Activated CD4-positive, alpha-beta T cell treated with anti-CD3 and anti-CD28 coated beads, Interleukin-2, amount 10 ng/mL, durations not matched to agents 24 days and 14 days (primary cell): ENCODE measurements at places on chromosomes 7 and 10. TPM values are rescaled to one million over a fixed set of nuclear protein-coding genes. Genes with fewer than 3 reads are reported as not detected.
A peak's percentile ranks its signal among the peaks of the same experiment; 100 is the strongest.

- H3K36me3 ChIP-seq: no peaks in the 10 kb centered on the region
- no peak overlapping the region for H3K4me3 ChIP-seq
- DNase-seq: no peak
- no peaks in the 10 kb centered on the region for H3K4me1 ChIP-seq
- no peak overlapping the region for H3K27ac ChIP-seq
Measured at GRCh38 chr7:134552105-134552504, 3.2 kb downstream of the AKR1B15 start.

GRCh38 chr10:107727767-107728317, 563.3 kb upstream of the SORCS1 start:
- no peaks in the 10 kb centered on the region for H3K36me3 ChIP-seq
- H3K4me3 ChIP-seq: no peak overlapping the region
- H3K27ac ChIP-seq: no peak overlapping the region
- no peak for DNase-seq
- no peaks in the 10 kb centered on the region for H3K4me1 ChIP-seq

- no peak overlapping the region for H3K4me3 ChIP-seq
- no peaks in the 10 kb centered on the region for H3K4me1 ChIP-seq
- no peak overlapping the region for H3K27ac ChIP-seq
Measured at GRCh38 chr10:29204070-29204800, 84.6 kb upstream of the LYZL1 start.

- H3K27me3 ChIP-seq: peaks cover 38% of the 10 kb centered on the region
- no peak overlapping the region for H3K27ac ChIP-seq
- H3K4me1 ChIP-seq: peaks cover 17% of the 10 kb centered on the region
- DNase-seq: no peak
Measured at GRCh38 chr10:101570428-101571270, 17.4 kb downstream of the POLL start.

DNA sequence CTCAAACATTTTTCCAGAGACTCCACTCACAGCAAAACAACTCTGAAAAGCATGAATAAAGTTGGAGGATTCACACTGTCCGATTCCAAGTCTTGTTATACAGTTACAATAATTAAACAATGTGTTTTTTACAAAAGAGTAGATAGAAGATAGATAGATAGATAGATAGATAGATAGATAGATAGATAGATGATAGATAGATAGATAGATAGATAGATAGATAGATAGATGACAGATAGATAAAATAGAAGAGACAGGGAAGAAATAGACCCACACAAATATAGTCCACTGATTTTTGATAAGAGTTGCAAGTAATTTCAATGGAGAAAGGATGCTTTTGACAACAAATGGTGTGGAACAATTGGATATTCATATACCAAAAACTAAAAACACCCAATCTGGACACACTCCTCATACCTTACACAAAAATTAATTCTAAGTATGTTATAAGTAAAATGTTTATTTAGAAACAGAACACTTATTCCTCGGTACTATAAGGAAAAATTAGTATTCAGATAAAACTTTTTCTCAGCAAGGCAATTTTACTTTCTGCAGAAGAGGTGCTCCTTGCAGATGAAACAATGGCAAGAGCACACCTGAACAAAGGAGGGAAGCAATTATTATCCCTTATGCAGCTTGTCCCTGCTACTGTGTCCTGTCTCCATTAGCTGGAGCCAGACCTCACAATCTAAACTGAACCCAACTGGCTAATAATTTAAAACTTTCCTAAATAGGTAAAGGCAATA, 5.7 kb upstream of the TAS2R39 start:
- H3K4me3 ChIP-seq: no peak overlapping the region
- no peaks in the 10 kb centered on the region for H3K4me1 ChIP-seq

DNA sequence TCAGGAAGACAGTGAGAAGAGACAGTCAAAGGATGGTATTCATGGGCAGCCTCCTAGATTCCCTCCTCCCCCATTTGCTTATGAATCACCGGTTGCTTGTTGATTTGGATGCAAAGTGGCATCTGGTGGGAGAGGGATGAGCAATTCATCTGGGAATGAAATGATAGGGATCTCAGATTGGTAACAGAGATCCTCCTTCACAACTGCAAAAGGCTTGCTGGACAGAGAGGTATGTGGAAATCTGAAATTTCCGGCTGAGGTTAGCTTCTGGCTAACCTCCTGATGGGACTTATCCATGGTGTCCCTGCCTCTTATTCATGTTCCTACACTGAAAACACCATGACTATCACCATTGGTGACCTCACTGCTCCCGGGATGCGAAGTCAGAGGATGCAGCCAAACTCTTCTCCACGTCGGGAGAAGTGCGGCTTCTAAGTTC, 48.4 kb upstream of the PODXL start:
- H3K36me3 ChIP-seq: no peaks in the 10 kb centered on the region
- peaks cover 20% of the 10 kb centered on the region for H3K27me3 ChIP-seq
- no peak overlapping the region for H3K27ac ChIP-seq
- peaks cover 3% of the 10 kb centered on the region for H3K4me1 ChIP-seq
- H3K4me3 ChIP-seq: no peak overlapping the region

DNA sequence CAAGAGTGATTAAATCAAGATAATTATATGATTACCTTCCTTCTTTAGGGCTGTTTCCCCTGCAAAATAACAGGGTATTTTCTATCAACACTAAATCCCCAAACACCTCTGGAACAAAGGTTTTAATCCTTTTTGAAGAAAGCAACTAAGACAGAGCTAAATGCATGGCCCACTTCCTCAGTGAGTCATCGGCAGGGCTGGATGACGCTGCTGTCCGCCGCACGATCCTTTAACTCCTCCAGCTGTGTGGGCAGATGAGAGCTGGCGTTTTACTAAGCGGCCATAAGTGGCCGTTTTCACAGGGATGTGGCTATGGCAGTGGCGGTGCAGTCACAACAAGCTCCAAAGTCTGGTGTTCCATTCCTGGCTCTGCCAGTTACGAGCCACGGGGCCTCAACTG, 76.0 kb upstream of the C1QL3 start:
- H3K27ac ChIP-seq: no peak overlapping the region
- no peak overlapping the region for H3K4me3 ChIP-seq
- peaks cover 6% of the 10 kb centered on the region for H3K36me3 ChIP-seq
- no peaks in the 10 kb centered on the region for H3K27me3 ChIP-seq
- DNase-seq: no peak

CCL24 gene
- total RNA-seq: not detected in 2 replicates

- DNase-seq: no peak
- H3K27me3 ChIP-seq: peaks cover 7% of the 10 kb centered on the region
- no peak overlapping the region for H3K27ac ChIP-seq
- no peaks in the 10 kb centered on the region for H3K36me3 ChIP-seq
- no peaks in the 10 kb centered on the region for H3K4me1 ChIP-seq
- H3K4me3 ChIP-seq: no peak overlapping the region
Measured at GRCh38 chr7:116329686-116330503, 119.6 kb downstream of the TES start.

DNA sequence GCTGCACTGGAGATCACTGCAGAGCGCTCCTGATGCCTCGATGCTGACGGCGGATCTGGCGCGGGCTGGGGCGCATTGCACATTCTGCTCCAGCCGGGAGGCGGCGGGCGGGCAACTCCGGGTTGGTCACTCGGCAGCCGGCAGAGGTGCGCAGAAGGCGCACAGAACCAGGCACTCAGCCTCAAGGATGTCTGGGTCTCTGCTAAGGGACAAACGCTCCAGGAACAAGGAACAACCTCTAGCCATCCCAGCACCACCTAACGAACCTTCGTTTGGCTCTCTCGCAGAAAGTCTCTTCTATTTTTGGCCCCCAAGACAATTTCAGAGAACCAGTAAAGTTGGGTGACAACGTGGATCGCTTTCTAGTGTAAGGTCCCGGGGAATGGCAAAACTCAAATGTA, 254.6 kb downstream of the OTUD1 start:
- no peak for DNase-seq
- no peaks in the 10 kb centered on the region for H3K36me3 ChIP-seq
- no peak overlapping the region for H3K4me3 ChIP-seq
- H3K27ac ChIP-seq: no peak overlapping the region

CRYGN gene
- total RNA-seq: not detected in 2 replicates

DNA sequence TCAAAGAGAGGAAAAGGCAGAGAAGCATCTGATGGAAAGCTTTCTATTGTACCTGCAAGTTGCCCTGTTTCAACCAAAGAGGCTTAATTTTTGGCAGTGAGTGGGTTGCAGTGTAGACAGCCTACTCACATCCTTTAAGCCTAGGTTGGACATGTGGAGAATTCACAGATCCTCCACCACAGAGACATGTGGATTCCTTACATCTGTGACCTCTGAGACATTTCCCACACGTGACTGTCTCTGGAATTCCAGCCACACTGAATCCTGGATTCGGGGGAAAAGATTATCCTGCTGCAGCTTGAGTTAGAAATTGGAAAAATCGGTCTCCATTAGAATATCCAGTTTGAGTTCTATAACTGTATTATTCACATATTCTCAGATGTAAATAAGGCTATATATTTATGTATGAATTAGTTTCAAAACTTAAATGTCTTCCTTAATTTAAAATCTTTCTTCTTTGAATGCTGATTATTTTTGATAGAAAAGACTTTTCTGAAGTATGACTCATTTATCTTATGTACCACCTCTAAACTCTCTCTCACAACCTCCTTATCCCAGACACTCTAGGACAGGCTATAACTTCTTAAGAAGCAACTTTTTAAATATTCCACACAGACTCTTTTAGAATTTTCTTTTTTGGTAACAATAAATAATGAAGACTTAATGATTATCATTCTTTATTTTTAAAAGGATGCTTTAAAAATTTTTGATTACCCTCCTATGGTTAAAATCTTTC, 123.3 kb downstream of the TWIST1 start:
- no peak for DNase-seq
- H3K36me3 ChIP-seq: no peaks in the 10 kb centered on the region
- H3K27me3 ChIP-seq: no peaks in the 10 kb centered on the region
- H3K4me1 ChIP-seq: no peaks in the 10 kb centered on the region

GAD2 gene
- total RNA-seq: not detected in 2 replicates

RPEL1 gene
- not detected in 2 replicates for total RNA-seq

DNA sequence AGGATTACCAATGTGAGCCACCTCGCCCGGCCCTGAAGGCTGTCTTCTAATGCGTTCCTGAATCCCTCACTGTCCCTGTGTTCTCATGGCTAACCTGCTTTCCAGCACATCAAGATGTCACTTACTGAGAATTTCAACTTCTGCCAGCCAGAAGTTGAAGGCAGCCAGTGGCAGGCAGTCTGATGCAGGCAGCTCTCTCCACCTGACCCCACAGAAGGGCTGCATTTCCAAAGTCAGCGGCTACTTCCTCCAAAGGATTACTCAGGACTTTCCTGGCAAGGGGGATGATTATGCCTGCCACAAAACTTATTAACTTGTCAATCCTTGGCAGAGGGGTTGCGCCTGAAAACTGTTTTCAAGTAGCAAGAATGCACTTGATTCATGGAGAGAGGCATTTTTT, 1219.4 kb downstream of the TYW1 start:
- no peak for DNase-seq
- no peak overlapping the region for H3K4me3 ChIP-seq
- H3K27me3 ChIP-seq: no peaks in the 10 kb centered on the region

- peak overlapping the region; percentile 84 for H3K4me3 ChIP-seq
- H3K27me3 ChIP-seq: no peaks in the 10 kb centered on the region
Measured at GRCh38 chr7:151007469-151007898, 16.7 kb downstream of the NOS3 start.

GRCh38 chr10:110216942-110217661, 9.7 kb downstream of the MXI1 start:
- H3K4me1 ChIP-seq: peaks cover 73% of the 10 kb centered on the region
- H3K4me3 ChIP-seq: no peak overlapping the region
- peak overlapping the region; percentile 60 for H3K27ac ChIP-seq
- peak; percentile 47 for DNase-seq
- H3K36me3 ChIP-seq: peaks cover 10% of the 10 kb centered on the region

GRCh38 chr10:97042716-97043562, 142.8 kb downstream of the SLIT1 start:
- H3K27ac ChIP-seq: no peak overlapping the region
- H3K4me3 ChIP-seq: no peak overlapping the region
- DNase-seq: no peak
- H3K4me1 ChIP-seq: peaks cover 3% of the 10 kb centered on the region
- no peaks in the 10 kb centered on the region for H3K36me3 ChIP-seq

DNA sequence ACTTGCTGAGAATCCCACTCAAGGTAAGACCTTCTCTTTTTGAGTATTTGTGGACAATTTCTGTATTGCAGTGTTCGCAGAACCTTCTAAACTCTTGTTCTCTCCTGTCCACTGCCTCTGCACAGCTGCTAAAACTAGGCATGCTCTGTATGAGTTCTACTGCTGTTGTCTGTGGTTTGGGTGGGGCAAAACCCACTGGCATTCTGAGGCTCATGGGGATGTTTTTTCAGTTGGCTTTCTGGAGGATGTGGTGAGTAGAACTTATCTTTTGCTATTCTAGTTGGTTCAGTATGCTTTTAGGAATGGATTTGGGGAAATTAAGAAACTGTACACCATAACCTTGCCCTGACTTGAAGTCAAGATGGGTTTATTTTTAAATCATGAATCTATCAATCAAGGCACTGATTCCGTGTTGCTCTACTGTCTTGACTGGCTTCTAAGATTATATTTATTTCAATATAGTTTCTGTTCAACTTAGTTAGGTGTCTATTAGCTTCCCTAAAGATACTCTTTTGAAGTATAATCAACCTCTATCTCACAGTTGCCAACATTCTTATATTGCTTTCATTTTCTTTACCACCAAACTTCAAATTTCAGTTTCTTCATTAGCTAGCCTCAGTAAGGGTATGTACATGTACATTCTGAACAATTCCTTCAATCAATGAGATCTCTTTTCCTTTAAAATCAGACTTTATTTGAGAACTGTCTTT, 25.0 kb upstream of the C1GALT1 start:
- H3K4me3 ChIP-seq: peak overlapping the region; percentile 80
- H3K27ac ChIP-seq: peak overlapping the region; percentile 83
- H3K36me3 ChIP-seq: peaks cover 19% of the 10 kb centered on the region
- peak; percentile 90 for DNase-seq

LRIT1 gene
- not detected in 2 replicates for total RNA-seq

- no peaks in the 10 kb centered on the region for H3K27me3 ChIP-seq
- no peak overlapping the region for H3K27ac ChIP-seq
- H3K4me3 ChIP-seq: no peak overlapping the region
- no peaks in the 10 kb centered on the region for H3K4me1 ChIP-seq
- no peak for DNase-seq
Measured at GRCh38 chr10:131424053-131424452, 112.5 kb upstream of the TCERG1L start.

DNA sequence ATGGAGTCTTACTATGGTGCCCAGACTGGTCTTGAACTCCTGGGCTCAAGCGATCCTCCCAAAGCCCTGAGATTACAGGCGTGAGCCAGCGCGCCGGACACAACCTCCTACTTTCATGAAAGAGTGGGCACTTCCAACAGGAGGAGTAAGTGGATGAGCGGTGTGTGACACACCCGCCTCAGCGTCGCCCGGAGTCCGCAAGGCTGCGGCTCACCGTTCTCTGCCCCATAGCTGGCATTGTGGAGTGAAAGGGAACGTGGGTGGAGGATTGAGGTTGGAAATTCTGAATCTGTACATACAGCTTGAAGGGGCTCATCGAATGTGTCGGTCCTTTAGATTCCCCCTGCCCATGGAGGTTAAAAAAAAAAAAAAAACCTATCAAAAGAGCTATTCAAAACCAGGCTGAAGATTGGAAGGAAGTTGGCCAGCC, 524 bp upstream of the PRXL2A start:
- peak; percentile 73 for DNase-seq
- H3K4me3 ChIP-seq: peak overlapping the region; percentile 90
- peak overlapping the region; percentile 96 for H3K27ac ChIP-seq
- H3K36me3 ChIP-seq: peaks cover 4% of the 10 kb centered on the region
